ENCODE measurements at places on chromosomes 2 and 18. TPM values are rescaled to one million over a fixed set of nuclear protein-coding genes. Genes with fewer than 3 reads are reported as not detected.

- DNase-seq: no peak
Measured at GRCh38 chr2:14632133-14632936, at the start of gene LRATD1. Gene LRATD1, plus strand, starts transcription at chr2:14632717. Its CDS starts 1,263 bp downstream, at chr2:14633980.

GRCh38 chr2:21772624-21773023 lies 648.9 kb downstream of the TDRD15 start:
- DNase-seq: no peak

- DNase-seq: no peak
Measured at GRCh38 chr18:29154196-29154757, 977.3 kb upstream of the CDH2 start.

DNA sequence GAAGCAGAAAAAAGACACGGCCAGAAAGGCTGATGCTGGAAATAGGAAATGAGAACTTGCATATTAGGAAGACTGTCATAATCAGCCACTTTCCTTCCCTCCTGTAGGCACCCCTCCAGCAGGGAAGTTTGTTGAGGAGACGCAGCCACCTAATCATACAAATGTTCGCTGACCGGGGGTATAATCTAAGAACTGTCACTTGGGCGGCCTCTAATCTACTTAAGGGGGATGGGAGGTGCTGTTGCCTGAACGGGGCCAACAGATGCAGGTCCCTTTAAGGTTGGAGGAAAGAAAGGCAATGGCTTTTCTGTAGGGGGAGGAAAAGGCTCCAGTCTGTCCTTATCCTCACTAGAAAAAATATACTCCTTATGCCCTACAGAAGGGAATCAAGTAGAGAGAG lies 50.6 kb downstream of the DNAJC10 start:
- no peak for DNase-seq

The UPP2 gene
- total RNA-seq: not detected

All from CD8-positive, alpha-beta memory T cell (primary cell).